Kidney epithelial cell (primary cell): ENCODE measurements at places on chromosomes 7 and 10. TPM values are rescaled to one million over a fixed set of nuclear protein-coding genes. Genes with fewer than 3 reads are reported as not detected.

CCDC172 gene
- not detected in 2 replicates for total RNA-seq

HMX2 gene
- 0.34 TPM in 1 of 2 replicates, not detected in the other for total RNA-seq

CFAP69 gene
- 1.9 and 3.6 TPM in 2 replicates for total RNA-seq

SLC16A9 gene
- 10.0 and 10.4 TPM in 2 replicates for total RNA-seq

TMEM130 gene
- 0.14 and 0.33 TPM in 2 replicates for total RNA-seq

PAPOLB gene
- 0.13 and 0.14 TPM in 2 replicates for total RNA-seq

VWA2 gene
- 2.2 and 3.8 TPM in 2 replicates for total RNA-seq

GPR85 gene
- 0.42 TPM in 1 of 2 replicates, not detected in the other for total RNA-seq

TCERG1L gene
- 0.46 and 0.75 TPM in 2 replicates for total RNA-seq

MKX gene
- 3.2 TPM in 2 replicates for total RNA-seq

GDF2 gene
- total RNA-seq = not detected in 2 replicates

SFXN3 gene
- total RNA-seq = 59.4 and 77.4 TPM in 2 replicates

LIPJ gene
- total RNA-seq = 0.08 TPM in 1 of 2 replicates, not detected in the other

NOM1 gene
- total RNA-seq = 15.9 and 17.7 TPM in 2 replicates

ZCWPW1 gene
- total RNA-seq = 0.88 and 1.8 TPM in 2 replicates

PLCE1 gene
- total RNA-seq = 0.55 and 0.84 TPM in 2 replicates

ARL5B gene
- 30.3 and 30.6 TPM in 2 replicates for total RNA-seq

HOXA7 gene
- total RNA-seq = 28.8 and 34.2 TPM in 2 replicates

BUD23 gene
- total RNA-seq = 47.9 and 69.1 TPM in 2 replicates

DDIT4 gene
- total RNA-seq = 278 and 280 TPM in 2 replicates

ATRNL1 gene
- total RNA-seq = 5.1 and 11.4 TPM in 2 replicates

NCAPG2 gene
- 8.5 and 9.2 TPM in 2 replicates for total RNA-seq

ASAH2B gene
- total RNA-seq = 3.8 and 11.2 TPM in 2 replicates

FKBP6 gene
- not detected in 2 replicates for total RNA-seq

CALHM1 gene
- not detected in 2 replicates for total RNA-seq

NEURL1 gene
- total RNA-seq = 1.3 and 2.1 TPM in 2 replicates

PAX4 gene
- total RNA-seq = not detected in 2 replicates

SFRP5 gene
- total RNA-seq = not detected in 2 replicates

WNT8B gene
- 0.07 TPM in 1 of 2 replicates, not detected in the other for total RNA-seq

CHST15 gene
- 18.1 and 24.2 TPM in 2 replicates for total RNA-seq

SEC23IP gene
- total RNA-seq = 25.6 and 28.9 TPM in 2 replicates

CHAT gene
- total RNA-seq = not detected in 2 replicates

INHBA gene
- total RNA-seq = 76.1 and 77.1 TPM in 2 replicates

FKBP14 gene
- 13.9 and 17.0 TPM in 2 replicates for total RNA-seq

SHH gene
- 2.8 and 4.5 TPM in 2 replicates for total RNA-seq

RUFY2 gene
- 11.4 and 13.0 TPM in 2 replicates for total RNA-seq

CLCN1 gene
- total RNA-seq = not detected in 2 replicates

BAIAP2L1 gene
- total RNA-seq = 32.5 and 38.8 TPM in 2 replicates

SNCG gene
- 0.21 TPM in 1 of 2 replicates, not detected in the other for total RNA-seq

SPDYE5 gene
- not detected in 2 replicates for total RNA-seq

AUTS2 gene
- 9.9 and 19.2 TPM in 2 replicates for total RNA-seq

HYAL4 gene
- not detected in 2 replicates for total RNA-seq

SPDYE1 gene
- not detected in 2 replicates for total RNA-seq

NAT16 gene
- not detected in 2 replicates for total RNA-seq

GPER1 gene
- total RNA-seq = 0.08 and 0.55 TPM in 2 replicates

SP8 gene
- not detected in 2 replicates for total RNA-seq

NKX2-3 gene
- not detected in 2 replicates for total RNA-seq

TFEC gene
- 0.04 TPM in 1 of 2 replicates, not detected in the other for total RNA-seq

JAKMIP3 gene
- total RNA-seq = not detected in 2 replicates

CLRN3 gene
- not detected in 2 replicates for total RNA-seq

PLA2G12B gene
- total RNA-seq = not detected in 2 replicates

GARIN1A gene
- total RNA-seq = 0.17 and 0.68 TPM in 2 replicates

GNG11 gene
- 12.6 and 14.8 TPM in 2 replicates for total RNA-seq

NSUN6 gene
- total RNA-seq = 6.6 TPM in 2 replicates
